ENCODE measurements at places on chromosomes 16 and 17. TPM values are rescaled to one million over a fixed set of nuclear protein-coding genes. Genes with fewer than 3 reads are reported as not detected.

TBC1D3G gene
- total RNA-seq = not detected

SOCS1 gene
- total RNA-seq = 8.8 TPM

- H3K36me3 ChIP-seq = no peaks in the 10 kb centered on the region
- H3K27ac ChIP-seq = peak overlapping the region; percentile 92
- peaks cover 47% of the 10 kb centered on the region for H3K4me1 ChIP-seq
- DNase-seq = peak; percentile 93
Observed at GRCh38 chr17:82230609-82231311, 1.9 kb downstream of the SLC16A3 start.

DNA sequence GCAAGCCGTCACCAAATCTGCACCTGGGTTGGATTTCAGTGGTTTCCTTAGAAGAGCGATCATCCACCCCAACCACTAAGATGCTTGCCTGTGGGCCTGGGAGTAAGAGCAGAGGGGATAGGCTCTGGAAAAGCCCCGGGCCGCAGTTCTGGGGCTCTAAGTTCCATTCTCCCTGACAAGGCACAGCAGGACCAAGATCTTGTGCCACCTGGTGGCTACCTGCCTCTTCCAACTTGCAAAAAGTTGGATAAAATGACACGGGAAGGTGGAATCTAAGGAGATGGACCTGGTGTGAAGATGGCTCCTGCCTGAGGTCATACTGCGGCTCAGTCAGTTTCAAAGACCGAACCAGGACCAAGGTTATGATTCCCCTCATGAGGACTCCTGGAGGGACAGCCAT lies 42.3 kb downstream of the ABCC12 start:
- no peaks in the 10 kb centered on the region for H3K4me1 ChIP-seq
- no peak for DNase-seq
- no peak overlapping the region for H3K4me3 ChIP-seq
- no peaks in the 10 kb centered on the region for H3K36me3 ChIP-seq

LRRC45 gene
- total RNA-seq = 7.8 TPM

GRCh38 chr17:66485309-66485947 lies 183.0 kb downstream of the PRKCA start:
- no peaks in the 10 kb centered on the region for H3K27me3 ChIP-seq
- H3K27ac ChIP-seq = no peak overlapping the region
- no peaks in the 10 kb centered on the region for H3K4me1 ChIP-seq
- DNase-seq = no peak

DNA sequence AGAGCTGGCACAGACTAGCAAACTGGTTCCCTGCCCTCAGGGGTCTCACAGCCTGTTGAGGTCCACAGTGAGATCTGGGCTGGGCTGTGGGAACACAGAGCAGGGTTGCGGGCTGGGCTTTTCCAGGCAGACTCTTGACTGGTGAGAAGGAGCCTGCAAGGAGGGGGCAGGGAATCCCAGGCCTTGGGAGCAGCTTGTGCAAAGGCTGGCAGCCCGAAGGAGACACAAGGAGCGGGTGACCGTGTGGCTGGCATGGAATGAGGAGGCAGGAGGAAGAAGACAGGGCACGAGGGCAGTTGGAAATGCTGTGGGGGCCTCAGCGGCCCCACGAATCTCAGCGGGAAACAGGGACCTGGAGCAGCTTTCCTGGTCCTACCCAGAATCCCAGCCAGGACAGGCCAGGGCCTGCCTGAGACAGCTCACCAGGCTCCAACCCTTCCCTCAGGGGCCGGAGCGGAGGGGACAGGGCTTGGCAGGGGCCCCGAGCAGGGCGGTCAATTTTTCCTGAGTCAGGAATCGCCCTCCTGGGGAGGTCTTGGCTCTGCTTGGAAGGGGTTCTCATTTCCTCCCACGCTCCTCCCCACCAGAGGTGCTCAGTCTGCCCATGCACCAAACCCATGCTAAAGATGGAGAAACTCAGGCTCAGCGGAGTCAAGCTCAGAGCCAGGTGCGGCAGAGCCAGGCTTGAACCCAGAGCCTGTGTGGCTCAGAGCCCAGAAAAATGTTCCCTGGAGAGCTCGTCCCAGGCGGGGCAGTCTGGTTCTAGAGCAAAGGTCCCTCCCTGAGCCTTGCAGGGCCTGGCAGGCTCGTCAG lies 9.2 kb upstream of the SNN start:
- H3K27ac ChIP-seq = no peak overlapping the region
- no peak for DNase-seq
- H3K4me3 ChIP-seq = no peak overlapping the region
- H3K4me1 ChIP-seq = no peaks in the 10 kb centered on the region
- no peaks in the 10 kb centered on the region for H3K36me3 ChIP-seq
- no peaks in the 10 kb centered on the region for H3K27me3 ChIP-seq

DNA sequence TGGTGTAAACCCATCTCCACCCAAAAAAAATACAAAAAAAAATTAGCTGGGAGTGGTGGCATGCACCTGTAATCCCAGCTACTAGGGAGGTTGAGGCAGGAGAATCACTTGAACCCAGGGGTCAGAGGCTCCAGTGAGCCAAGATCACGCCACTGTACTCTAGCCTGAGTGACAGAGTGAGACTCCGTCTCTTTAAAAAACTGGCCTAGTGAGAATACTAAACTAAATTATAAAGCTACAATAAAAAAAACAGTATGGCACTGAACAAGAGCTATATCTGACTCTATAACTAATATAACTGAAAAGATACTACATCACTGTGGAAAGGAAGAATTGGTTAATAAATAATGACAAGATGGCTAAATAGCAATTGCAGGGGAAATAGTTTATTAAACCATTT lies 6.4 kb downstream of the SMURF2 start:
- H3K4me3 ChIP-seq = no peak overlapping the region
- no peaks in the 10 kb centered on the region for H3K36me3 ChIP-seq
- no peaks in the 10 kb centered on the region for H3K27me3 ChIP-seq
- H3K4me1 ChIP-seq = no peaks in the 10 kb centered on the region
- no peak overlapping the region for H3K27ac ChIP-seq
- no peak for DNase-seq

DNA sequence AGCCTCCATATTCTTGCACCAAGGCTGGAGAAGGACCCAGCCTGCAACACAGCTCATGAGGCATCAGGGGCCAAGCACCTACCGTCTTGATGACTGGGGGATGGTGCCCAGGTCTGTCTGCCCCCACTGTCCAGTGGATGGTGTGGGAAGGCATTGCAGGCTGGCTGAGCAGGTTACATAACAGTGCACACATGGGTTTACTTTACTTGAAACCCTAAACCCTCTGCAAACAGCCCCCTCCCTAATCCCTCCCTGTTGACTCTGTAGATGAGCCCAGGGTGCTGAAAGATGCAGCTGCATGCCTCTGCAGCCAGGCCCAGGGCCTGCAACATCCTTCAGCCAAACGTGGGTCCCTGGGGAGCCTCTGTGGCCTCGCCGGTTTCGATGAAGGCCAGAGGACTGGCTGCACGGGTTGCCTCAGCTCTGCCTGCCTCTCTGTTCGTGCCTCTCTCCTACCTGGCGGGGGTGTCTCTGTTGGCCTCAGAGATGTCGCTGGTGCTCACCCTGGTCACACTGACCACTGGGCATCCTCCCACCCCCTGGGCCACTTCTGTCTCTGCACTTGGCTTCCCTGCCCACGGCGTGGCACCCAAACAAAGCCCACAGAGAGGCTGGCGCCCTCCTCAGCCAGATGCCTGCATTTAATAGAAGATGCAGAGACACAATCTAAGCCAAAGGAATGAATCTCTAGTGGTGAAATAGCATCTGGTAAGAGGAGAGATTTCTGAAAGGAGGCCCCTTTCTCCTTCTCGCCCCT lies 95.1 kb downstream of the METRNL start:
- no peak overlapping the region for H3K4me3 ChIP-seq
- H3K27ac ChIP-seq = no peak overlapping the region
- H3K27me3 ChIP-seq = no peaks in the 10 kb centered on the region

DNA sequence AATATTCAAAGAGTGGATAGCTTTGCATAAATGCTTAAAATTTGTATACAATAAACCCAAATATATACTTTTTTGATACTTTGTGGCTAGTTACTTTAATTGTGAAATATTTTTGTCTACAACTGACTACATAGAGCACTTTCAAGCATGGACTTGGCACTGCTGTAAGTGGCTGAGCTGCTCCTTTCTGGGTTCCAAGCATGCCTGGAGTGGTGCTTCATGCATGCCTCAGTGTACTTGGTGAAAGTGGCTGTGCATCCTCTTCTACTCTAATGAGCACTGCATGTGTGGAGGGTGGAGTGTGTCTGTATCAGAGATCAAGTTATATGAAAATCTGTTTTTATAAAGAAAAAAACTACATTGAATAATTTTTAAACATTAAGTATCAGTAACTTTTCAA lies 94.1 kb downstream of the OMG start:
- H3K4me1 ChIP-seq = no peaks in the 10 kb centered on the region
- H3K4me3 ChIP-seq = no peak overlapping the region
- no peak for DNase-seq
- H3K36me3 ChIP-seq = peaks cover 5% of the 10 kb centered on the region

- no peaks in the 10 kb centered on the region for H3K27me3 ChIP-seq
- peak overlapping the region; percentile 24 for H3K27ac ChIP-seq
- H3K4me1 ChIP-seq = peaks cover 12% of the 10 kb centered on the region
- H3K4me3 ChIP-seq = no peak overlapping the region
Observed at GRCh38 chr16:23909792-23910418, 74.1 kb downstream of the PRKCB start.

GAST gene
- total RNA-seq = not detected

DNA sequence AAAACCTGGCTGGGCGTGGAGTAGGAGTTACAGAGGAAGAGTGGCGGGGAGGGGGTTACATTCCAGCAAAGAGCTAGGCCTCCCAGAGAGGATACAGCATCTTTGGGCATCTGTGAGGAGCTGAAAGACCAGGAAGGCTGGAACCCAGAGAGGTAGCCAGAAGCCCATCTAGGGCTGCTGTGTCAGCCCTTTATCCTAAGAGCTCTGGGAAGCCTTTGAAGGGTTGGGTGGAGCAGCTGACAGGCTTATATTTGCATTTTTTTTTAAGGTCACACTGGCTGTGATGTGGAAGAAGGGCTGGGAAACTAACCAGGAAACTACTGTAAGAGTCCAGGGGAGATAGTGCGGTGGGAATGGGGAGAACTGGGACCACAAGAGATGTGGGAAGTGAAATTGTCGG lies 6.8 kb upstream of the CNOT1 start:
- no peak overlapping the region for H3K4me3 ChIP-seq
- H3K36me3 ChIP-seq = no peaks in the 10 kb centered on the region
- no peaks in the 10 kb centered on the region for H3K27me3 ChIP-seq

UMOD gene
- total RNA-seq = not detected

DNA sequence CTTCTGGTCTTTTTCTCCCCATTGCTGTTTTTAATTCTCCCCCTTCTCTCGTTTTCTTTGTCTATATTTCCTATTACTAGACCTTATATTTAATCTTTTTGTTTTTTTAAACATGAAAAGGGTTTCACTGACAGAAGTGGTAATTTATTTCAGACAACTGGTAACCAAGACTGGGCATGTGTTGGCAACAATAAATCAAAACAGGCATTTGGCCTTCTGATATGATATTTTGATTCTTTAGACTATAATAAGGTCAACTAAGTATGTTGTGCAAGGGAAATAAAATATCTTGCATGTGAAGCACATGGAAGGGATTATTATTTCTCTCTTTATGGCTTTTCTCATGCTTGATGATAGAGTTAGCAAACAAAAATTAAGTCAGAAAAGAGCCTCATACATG lies 34.6 kb downstream of the AP2B1 start:
- H3K4me3 ChIP-seq = no peak overlapping the region
- DNase-seq = no peak
- H3K36me3 ChIP-seq = no peaks in the 10 kb centered on the region
- H3K27ac ChIP-seq = no peak overlapping the region
- H3K27me3 ChIP-seq = no peaks in the 10 kb centered on the region

DNA sequence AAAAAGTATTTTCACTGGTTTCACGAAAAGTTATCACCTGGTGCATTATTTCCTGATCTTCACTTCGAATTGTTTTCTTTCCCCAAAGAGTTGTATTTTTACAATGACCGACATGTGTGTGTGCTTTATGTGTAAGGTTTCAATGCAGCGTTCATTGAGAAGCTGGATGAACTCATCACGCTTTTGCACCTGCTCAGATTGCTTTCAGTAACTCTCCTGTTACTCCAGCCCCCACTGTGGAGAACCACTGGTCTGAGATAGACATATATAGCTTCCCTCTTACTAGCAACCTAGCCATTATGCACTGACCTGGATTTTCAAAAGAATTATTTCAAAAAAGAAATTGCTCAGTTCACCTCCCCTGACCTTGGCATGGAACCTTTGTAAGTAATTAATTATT lies 178.3 kb upstream of the CHMP6 start:
- H3K27ac ChIP-seq = no peak overlapping the region
- no peak overlapping the region for H3K4me3 ChIP-seq
- no peaks in the 10 kb centered on the region for H3K36me3 ChIP-seq
- DNase-seq = no peak
- no peaks in the 10 kb centered on the region for H3K4me1 ChIP-seq
- no peaks in the 10 kb centered on the region for H3K27me3 ChIP-seq

DNA sequence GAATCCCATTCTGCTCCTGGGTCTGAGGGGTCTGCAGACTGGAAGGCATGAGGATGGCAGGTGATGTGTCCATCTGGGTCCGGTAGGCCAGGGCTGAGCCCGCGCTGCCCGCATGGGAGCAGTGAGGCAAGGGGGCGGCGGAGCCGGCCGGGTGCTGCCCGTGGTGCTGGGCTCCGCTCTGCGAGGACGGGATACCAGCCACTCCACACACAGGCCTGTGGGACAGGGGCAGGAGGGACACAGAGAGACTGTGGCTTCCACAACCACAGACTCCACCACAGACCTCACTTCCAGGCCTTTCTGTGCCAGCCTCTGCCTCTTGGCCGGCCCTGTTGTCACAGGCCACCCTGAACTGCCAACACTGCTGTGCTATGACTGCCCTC lies 25.4 kb downstream of the MAP1LC3B start:
- H3K27me3 ChIP-seq = no peaks in the 10 kb centered on the region
- peak; percentile 55 for DNase-seq
